ENCODE measurements at places on chromosomes 1 and 21. TPM values are rescaled to one million over a fixed set of nuclear protein-coding genes. Genes with fewer than 3 reads are reported as not detected.

ALX3 gene
- not detected for total RNA-seq

ELOA gene
- total RNA-seq = 13.9 TPM

HMCN1 gene
- 13.3 TPM for total RNA-seq

ELAPOR1 gene
- under 0.01 TPM for total RNA-seq

RXRG gene
- not detected for total RNA-seq

- no peak for DNase-seq
These were observed 16.2 kb upstream of the LIN9 start for GRCh38 chr1:226325178-226325577.

DNA sequence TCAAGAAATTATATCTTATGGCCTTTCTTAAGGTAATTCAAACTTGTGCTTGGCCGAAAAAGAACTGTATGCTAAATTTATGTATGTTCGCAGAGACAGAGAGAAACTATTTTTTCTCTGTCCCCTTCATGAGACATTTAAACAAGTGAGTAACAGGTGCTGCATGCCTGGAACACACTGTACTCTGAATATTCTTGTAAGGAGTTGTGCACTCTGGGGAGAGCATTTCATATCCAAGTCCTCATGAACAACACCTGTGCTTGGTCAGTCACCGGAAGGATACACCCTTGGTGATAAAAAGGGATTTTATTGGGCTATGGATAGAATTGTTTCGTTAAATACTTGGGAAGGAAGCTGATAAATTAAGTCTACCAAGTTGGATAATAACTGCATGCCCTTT, 220.8 kb upstream of the NRIP1 start:
- no peak for DNase-seq

GRCh38 chr1:219296430-219297355, 123.0 kb downstream of the LYPLAL1 start:
- DNase-seq = no peak

GRCh38 chr1:220748936-220749335, 814 bp downstream of the MTARC2 start:
- DNase-seq = peak; percentile 8

DNA sequence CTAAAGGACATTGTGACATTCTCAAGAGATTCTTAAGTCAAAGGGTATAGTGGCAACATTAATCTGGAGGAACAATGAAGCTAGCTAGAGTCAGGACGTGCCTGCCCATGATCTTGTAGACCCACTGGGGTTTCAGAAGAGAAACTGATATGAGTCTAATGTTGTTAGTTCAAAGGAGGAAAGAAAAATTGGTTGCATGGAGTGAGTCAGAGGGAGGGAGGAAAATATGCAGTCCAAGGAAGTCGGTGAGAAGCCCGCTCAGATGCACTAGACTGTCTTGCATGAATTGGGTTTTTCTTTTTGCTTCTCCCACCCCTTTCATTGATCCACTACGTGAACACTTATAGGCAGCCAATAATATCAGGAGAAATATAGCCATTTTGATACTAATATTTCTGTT, 53.8 kb upstream of the SYT14 start:
- no peak for DNase-seq

DNA sequence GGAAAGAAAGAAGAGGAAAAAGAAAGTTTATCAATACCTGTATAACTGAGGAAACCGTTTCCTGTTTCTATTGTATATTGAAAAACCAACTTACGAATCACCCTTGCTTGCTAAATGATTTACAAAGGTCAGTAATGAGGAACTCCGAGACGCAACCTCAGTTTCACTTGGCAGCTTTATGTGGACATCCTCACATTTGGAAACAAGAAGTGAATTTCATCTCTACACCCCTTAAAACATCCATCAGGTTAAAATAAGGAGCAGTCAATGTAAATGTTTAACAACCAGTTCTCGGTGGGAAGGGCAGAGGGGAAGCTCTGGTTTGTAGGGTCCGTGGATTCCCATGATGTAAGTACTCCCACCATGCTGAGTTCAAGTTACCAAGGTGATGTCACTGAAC, 481.7 kb upstream of the RUNX1 start:
- DNase-seq = no peak

GRCh38 chr1:3159121-3159520, 90.1 kb downstream of the PRDM16 start:
- DNase-seq = no peak
